H9 (cell line): ENCODE measurements at places on chromosomes 3 and 15. TPM values are rescaled to one million over a fixed set of nuclear protein-coding genes. Genes with fewer than 3 reads are reported as not detected.

GRCh38 chr3:100973594-100973993 is 19.6 kb downstream of the ABI3BP start:
- no peak for DNase-seq

- DNase-seq = no peak
These were observed 23.1 kb downstream of the CNTN3 start for GRCh38 chr3:74591342-74591741.

Gene DHFR2
- total RNA-seq = 1.6 and 1.7 TPM in 2 replicates

Gene KLHL6
- total RNA-seq = not detected in 2 replicates

Gene CHL1
- 0.04 TPM in 1 of 2 replicates, not detected in the other for total RNA-seq
